Activated CD4-positive, alpha-beta memory T cell treated with anti-CD3 and anti-CD28 coated beads for 36 hours (primary cell): ENCODE measurements at places on chromosomes 6 and 20. TPM values are rescaled to one million over a fixed set of nuclear protein-coding genes. Genes with fewer than 3 reads are reported as not detected.

DNA sequence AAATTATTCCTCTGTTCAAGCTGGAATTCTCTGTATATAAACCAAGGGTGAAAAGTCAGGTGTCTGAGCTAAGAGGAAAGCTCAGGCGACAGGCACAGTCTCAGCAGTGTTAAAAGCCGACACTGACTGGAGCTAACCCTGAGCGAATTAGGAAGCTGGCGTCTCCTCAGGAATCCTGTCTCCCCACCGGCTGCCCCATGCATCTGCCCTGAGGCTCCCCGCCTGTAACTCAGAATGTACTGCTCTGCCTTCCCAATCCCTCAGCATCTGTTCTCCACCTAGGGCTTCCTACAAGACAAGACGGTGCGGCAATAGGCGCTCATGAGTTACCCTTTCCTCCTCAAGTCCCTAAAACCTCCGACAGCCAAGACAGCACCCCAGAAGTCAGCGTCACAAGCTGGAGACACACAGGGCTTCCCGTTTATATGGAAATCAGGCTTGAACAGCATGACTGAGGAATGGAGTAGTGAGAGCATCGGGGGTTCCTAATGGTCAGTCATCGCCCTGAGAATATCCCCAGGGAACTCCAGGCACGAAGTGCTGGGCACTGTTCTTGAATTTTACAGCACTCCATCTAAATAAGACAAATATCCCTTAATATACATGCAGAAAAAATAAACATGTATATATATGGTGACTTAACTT is 33.5 kb downstream of the WDR27 start:
- no peak for DNase-seq

The MUCL3 gene
- total RNA-seq, result not detected

GRCh38 chr20:62236766-62237513 is 1.4 kb upstream of the OSBPL2 start:
- DNase-seq, result no peak

The OR2B6 gene
- total RNA-seq, result not detected

DNA sequence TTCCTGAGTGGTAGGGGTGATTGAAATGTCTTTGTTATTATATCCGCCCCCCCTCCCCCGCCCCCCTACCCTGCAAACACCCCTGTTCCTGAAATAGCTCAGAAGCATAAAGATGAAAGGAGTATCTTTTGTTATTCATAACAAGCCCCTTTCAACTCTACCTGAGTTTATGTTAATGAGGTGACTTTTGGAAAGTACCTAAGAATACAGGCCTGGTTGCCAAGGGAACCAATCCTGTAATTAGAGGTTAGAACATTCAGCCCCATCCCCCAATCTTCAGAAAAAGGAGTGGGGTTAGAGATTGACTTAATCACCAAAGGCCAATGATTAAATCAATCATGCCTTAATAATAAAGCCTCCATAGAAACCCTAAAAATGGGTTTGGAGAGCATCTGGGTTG is 979.2 kb upstream of the GJE1 start:
- DNase-seq, result peak; percentile 13
